Fibroblast of skin of left quadriceps (primary cell): ENCODE measurements at places on chromosomes 12 and 14.

DNA sequence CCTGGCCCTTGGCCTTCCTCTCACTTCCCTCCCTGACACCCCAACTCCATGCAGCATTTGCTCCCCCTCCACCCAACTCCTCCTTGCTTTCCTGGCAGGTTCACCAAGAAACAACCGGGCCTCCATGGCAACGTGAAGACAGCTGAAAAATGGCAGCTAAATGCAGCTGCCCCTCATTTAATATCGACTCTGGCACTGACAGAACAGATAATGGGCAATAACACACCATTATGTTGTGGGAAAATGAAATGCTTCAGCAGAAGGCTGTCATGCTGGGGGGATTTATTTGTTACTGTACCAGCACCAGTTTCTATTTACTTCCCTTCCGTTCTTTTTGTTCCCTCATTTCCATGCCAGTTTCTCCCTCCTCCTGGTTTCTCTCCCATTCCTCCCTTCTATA is 440.8 kb downstream of the NRXN3 start:
- DNase-seq = no peak

DNA sequence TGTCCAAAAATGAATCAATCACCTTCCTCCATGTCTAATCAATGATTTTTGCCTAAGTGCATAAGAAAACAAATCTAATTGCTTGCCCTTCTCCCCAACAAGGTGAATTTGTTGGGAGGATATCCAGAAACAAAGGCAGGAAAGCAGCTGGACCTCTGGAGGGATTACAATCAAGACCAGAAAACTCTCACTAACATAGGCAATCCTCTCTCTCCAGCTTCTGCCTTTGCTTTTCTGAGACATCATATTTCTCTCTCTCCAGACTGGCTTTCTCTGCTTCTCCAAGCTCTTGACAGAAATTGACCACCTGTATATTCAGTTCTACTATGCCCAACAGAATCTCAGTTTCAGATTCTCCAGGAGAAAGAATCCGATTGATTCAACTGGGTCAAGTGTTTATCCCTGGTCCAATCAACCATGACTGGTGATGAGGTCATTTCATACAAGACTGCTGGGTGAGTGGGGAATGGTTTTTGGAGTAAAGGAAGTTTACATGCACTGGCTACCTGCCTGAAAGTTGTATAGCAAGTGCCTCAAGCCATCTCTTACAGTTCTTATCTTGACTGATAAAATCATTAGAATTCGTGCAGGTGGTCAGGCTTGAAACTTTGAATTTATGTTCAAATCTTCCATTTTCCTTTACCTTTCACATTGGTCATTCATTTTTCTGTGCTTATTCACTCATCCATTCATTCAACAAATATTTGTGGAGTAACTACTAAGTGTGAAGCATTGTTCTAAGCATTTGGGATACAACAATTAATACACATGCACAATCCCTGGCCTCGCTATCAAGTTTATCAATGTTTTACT is 22.2 kb upstream of the CFAP54 start:
- no peak for DNase-seq

DNA sequence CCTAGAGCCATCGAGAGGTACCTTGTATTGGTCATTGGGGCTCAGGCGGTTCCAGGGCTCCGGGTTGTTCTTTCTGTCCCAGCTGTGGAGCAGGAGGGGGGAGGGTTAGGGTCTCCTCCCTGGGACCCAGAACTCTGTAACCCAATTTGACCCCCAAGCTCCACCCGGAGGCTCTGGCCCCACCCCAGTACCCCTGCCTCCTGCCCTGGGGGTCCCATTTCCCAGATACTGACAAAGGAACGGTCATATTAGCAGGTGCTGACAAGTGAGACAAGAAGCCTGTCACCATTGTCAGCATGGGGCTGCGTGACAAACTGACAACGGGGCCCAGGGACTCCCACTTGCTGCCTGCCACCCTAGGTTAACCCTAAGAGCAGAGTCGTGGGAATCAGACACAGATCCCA is 6.2 kb downstream of the SHMT2 start:
- DNase-seq = no peak

- no peak for DNase-seq
These were observed 41.5 kb upstream of the GLIPR1 start for GRCh38 chr12:75439048-75439447.

- DNase-seq = no peak
These were observed 20.1 kb downstream of the SUSD6 start for GRCh38 chr14:69631509-69631908.

DNA sequence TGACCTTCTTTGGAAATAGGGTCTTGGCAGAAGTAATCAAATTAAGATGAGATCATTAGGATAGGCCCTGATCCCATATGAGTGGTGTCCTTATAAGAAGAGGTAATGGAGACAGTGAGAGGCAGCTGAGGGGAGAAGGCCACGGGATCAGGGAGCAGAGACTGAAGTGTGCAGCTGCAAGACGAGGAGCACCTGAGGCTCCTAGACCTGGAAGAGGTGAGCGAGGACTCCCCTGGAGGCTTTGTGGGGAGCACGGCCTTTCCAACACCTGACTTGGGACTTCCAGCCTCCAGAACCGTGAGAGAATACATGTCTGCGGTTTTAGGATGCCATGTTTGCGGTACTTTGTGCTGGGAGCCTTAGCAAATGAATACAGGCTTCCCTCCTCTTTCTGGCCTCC is 37.5 kb downstream of the LRTM2 start:
- DNase-seq = no peak

- no peak for DNase-seq
These were observed 87.7 kb downstream of the SSPN start for GRCh38 chr12:26283046-26283445.

DNA sequence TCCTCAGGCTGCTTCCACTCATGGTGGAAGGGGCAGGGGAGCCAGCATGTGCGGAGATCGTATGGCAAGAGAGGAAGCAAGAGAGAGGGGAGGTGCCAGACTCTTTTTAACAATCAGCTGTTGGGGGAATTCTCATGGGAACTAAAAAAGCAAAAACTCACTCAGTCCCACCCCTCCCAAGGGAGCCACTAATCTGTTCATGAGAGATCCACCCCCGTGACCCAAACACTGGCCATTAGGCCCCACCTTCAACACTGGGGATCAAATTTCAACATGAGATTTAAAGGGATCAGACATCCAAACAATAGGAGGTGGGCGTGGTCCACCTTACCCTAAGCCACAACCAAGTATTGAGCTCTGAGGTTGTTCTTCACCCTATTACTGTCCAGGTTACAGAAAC is 375.1 kb downstream of the GRIN2B start:
- DNase-seq = no peak

DNA sequence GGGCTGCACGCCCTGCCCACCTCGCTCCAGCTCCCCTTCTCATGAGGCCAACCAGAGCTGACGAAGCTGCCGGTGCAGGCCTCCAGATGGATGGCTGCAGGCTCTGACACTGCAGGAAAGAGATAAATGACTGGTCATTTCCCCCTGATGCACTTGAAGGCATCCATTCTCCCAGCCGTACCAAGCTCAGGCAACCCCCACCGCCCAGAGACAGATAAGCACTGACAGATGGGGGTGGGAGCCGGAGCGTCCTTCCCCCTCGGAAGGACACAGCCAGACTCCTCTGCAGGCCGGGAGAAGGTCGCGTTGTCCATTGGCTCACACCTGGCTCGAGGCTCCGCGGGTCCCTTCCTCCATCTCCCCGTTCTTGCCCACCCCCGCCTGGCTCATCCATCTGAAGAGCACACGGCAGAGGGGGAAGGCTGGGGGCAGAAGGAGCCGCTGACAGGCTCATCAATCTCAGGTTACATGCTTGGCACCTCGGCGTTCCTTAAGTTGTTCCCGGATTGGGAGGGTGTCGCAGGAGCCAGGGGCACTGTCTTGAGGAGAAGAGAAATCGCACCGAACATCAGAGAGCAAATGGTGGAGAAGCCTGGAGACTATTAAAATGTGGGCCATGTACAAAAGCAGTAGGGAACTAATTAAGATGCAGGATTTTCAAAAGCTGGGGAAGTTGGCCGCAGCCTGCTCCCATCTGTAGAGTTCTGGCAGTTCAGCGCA is 151.6 kb downstream of the DPF3 start:
- no peak for DNase-seq

DNA sequence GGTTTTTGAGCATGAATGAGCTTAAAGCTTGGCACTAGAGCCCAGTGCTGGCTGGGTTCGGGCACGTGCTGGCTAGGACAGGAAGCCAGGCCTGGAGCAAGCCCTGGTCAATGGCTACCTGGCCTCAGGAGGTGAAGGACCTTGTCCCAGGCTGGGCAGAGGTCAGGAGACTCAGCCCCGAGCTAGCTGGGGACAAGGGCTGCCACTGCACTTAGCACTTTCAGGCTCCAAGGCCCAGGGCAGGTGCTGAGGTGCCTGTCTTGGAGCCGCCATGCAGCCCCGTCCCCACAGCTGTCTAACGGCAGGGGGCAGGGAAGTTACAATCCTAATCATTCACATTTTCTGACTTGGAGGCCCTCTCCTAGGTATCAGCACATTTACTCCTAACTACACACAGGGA is 4.3 kb upstream of the AQP6 start:
- no peak for DNase-seq

- DNase-seq = no peak
These were observed 256.4 kb upstream of the PWP1 start for GRCh38 chr12:107429006-107429705.

- DNase-seq = no peak
These were observed 147.4 kb downstream of the RASSF9 start for GRCh38 chr12:85688837-85689236.

GRCh38 chr12:3261782-3262359 is 184.7 kb downstream of the TSPAN9 start:
- DNase-seq = no peak

GRCh38 chr12:89721291-89721987 is 12.8 kb upstream of the ATP2B1 start:
- no peak for DNase-seq

DNA sequence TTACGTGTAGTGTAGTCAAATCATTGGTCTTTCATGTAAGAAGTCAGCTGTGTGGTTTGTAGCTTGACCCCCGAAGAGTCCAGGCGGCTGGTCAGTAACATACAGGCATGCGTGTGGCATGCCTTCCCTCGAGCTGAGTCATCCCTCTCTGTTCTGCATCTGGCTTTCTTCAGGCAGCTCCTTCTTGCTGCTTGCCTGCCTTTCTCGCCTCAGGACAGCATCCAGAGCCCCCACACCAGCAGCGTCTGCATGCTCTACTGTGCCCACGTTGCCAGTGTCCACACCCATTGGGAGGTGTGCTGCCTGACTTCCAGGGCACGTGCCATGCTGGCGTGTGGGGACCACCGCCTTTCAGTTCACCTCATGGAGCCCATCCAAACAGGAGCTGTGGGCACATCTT is 96.8 kb downstream of the EP400 start:
- DNase-seq = peak; percentile 7

DNA sequence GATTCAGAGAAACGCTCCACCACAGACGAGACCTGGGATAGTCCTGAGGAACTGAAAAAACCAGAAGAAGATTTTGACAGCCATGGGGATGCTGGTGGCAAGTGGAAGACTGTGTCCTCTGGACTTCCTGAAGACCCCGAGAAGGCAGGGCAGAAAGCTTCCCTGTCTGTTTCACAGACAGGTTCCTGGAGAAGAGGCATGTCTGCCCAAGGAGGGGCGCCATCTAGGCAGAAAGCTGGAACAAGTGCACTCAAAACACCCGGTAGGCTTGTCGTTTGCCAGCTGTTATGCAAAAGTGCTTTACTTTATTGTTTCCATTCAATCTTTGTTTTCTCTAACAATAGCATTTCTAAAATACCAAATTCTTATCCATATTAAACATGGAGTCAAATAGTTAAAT is 287.3 kb downstream of the NAV3 start:
- no peak for DNase-seq

DNA sequence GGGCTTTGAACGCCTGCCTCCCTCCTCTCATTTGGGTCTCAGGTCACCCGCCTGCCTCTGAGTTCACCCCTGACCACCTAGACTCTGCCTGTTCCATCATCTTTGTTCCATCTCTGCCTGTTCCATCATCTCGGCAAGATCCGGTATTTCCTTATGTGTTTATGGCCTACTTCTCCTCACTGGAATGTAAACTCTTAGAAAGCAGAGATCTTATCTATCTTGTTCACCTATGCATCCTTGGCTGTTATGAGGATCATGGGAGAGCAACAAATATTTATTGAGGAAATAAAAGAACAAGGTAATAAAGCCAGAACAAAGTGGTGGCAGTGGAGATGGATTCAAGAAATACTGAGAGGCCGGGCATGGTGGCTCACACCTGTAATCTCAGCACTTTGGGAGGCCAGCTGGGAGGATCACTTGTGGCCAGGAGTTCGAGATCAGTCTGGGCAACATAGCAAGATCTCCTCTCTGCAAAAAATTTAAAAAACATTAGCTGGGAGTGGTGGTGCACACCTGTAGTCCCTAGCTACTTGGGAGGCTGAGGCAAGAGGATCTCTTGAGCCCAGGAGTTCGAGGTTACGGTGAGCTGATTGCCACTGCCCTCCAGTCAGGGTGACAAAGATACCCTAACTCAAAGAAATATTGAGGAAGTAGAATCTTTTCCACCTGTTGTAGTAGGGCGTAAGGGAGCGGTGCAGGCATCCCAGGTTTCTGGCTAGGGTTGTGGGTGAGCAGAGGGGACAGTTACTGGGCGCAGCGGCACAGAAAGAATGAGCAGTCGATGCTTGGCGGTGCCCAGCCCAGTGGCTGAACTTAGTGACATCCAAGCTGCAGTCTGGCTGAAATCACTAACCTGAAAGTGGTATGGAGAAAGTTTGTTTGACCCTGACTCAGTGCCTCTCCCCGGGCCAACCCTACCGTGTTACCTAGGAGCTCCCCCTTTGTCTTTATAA is 1.7 kb upstream of the KLC1 start:
- DNase-seq = no peak

DNA sequence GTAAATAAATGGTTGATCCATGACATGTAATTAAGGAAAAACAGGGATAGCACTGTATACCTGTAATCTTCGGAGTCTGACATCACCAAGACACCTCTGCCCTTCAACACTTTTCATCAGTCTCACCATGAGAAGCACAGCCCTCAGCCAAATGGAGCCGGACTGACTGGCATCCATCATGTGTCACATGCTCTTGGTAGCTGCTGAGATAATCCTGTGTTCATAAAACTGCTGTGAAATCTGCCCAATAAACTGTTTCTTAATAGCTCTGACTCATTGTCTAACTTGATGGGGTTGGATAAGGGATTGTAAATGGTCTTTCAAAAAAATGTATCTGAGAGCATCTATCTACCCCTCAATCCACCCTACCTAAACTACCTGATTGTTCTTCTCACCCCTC is 33.6 kb downstream of the KCNH5 start:
- DNase-seq = no peak

- DNase-seq = no peak
These were observed 340.3 kb upstream of the RGS6 start for GRCh38 chr14:71591929-71592328.

DNA sequence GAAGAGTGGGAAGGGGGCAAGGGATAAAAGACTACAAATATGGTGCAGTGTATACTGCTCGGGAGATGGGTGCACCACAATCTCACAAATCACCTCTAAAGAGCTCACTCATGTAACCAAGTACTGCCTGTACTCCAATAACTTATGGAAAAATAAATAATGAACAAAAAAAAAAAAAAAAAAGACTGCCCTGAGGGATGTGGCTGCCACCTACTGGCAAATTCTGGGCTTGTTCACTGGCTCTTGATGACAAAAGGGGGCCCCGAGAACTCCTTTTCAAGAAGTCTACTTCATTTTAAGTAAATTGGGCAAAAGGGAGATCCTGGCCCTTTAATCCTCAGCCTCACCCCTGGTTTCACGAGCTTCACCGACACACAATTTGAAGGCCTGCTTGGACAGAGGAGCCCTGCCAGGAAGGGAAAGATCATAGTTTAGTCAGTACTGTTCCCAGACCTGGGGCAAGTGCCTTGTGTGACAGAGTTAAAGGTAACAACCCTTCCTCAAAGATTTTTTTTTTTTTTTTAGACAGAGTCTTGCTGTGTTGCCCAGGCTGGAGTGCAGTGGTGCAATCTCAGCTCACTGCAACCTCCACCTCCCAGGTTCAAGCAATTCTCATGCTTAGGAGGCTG is 26.1 kb upstream of the STAC3 start:
- DNase-seq = no peak
